ENCODE measurements at places on chromosomes 5 and 9.

GRCh38 chr5:172496671-172497371 is 42.5 kb upstream of the SH3PXD2B start:
- DNase-seq = no peak

- no peak for DNase-seq
Observed at GRCh38 chr5:56543441-56544388, 271.6 kb upstream of the MAP3K1 start.

GRCh38 chr5:6198531-6198930 is 179.8 kb downstream of the MED10 start:
- no peak for DNase-seq

- DNase-seq = peak; percentile 4
Observed at GRCh38 chr5:159094745-159095144, 5.0 kb downstream of the EBF1 start.

DNA sequence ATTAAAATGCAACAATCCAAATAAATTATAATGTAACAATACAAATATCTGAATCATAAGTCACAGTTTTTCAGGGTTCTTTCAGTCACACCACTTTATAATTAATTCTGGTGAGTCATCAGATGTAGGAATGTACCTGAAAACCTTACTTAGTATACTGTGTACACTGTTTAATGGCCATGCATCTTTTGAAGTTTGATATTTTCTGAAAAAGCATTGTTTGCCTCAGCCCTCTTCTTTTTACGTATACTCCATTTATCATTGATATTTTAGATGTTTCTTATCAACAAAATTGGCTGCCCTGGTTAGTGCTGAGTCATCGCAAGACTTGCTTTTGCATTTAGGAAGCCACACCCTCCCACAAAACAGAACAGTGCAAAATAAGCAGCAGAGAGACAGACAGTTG is 218.6 kb downstream of the PJA2 start:
- DNase-seq = no peak

DNA sequence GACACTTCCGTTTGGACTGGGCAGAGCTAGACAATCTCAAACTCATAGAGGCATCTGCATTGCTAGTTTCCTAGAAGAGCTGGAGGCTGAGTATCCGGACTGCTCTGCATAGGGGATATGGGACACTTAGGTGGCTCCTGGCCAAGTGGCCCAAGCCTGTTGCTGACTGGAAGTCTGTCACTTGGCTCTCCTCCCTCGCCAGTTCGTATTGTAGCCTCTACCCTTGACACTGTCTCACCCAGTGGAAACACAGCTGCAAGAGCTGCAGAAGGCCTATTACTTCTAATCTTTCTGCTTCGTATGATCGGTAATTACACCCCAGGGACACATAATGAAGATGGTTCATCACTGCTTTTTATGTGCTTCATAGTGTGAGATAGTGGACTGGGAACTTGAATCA is 34.7 kb downstream of the ITGA1 start:
- no peak for DNase-seq

DNA sequence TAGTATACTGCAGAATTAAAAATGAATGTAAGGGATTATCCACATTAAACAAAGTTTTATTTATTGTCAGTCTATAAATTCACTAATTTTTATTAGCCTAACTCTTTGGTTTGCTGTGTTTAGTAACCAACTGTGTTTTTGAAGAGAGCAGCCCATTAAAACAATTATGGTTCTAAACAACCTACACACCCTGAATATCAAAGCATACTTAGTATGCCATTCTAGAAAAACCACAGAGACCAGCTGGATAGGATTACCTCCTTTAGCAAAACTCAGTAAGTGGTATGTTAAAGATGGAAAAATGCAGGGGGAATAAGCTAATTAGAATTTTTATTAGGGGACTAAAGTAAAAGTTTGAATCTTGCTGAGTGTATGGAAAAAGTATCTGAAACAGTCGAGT is 1981.7 kb upstream of the NUDT12 start:
- DNase-seq = peak; percentile 4

- DNase-seq = no peak
Observed at GRCh38 chr5:3896098-3896497, 300.5 kb downstream of the IRX1 start.

- DNase-seq = no peak
Observed at GRCh38 chr5:75571547-75571946, 39.7 kb upstream of the ANKDD1B start.

DNA sequence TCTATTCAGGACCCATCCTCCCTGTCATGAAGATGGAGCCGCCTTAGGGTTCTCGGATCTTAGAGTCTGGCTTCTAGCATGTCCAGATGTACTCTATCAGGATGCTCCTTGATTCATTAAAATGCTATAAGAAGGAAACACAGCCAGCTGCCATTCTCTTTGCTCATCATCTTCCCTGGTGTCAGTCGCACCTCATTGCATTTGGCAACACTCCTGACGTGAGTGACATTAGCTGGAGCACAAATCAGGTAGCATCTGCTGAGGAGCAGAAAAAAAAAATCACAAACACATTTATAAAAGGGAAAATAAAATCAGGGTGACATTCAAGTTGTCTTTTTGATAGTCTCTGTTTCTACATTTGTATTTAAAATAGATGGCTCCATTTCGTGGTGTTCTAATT is 226.1 kb upstream of the NMUR2 start:
- DNase-seq = no peak

GRCh38 chr9:108889649-108890067 is 27.6 kb downstream of the ACTL7A start:
- no peak for DNase-seq

DNA sequence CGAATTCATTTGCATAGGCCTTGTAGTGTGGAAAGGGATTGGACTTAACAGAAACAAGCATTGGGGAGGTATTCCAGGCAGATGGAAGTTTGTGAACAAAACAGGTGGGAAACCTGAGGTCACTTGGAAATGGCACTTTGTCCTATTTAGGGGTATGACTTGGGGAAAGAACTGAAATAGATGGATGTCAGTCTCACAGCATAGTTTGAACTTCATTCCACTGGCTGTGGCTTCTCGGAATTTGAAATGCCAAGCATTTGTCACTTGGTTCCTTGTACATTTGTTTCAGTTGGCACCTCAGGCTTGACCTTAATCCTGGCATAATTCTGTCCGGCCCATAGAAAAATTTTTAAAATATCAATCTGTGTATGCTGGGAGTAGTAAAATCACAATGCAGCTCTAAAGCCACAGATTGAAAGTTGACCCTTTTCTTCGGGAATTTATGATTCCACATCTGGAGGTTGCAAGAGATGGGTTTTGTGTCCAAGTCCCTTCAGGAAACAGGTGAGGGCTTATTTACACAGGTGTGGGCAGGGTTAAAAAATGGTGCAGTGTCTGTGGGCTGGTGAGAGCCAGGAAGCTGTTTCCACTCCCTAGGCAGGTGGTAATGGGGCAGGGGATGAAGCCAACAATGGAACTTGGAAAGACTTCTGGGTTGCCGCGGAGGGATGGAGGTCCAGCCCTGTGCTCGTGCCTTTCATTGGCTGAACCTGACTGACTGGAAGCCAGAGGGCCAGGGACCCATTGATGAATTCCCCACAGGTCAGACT is 39.2 kb upstream of the PDE8B start:
- DNase-seq = peak; percentile 21

- DNase-seq = no peak
Observed at GRCh38 chr9:38094165-38094564, 25.1 kb upstream of the SHB start.

GRCh38 chr9:88605512-88606362 is 70.8 kb downstream of the NXNL2 start:
- DNase-seq = no peak

- no peak for DNase-seq
Observed at GRCh38 chr9:69715096-69715495, 42.9 kb upstream of the APBA1 start.

DNA sequence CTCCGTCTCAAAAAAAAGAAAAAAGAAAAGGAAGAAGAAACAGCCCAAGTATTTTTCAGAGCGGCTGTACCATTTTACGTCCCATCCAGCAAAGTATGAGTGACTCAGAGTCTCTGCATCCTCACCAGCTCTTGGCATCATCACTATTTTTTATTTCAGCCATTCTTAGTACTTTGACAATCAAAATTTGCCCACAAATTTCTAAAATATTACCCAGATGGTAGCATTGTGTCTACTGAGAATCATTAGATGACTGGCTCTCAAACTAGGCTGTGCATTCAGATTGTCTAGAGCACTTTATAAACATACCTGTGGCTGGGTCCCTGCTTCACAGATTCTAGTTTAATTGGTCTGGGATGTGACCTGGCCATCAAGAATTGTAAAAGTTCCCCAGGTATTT is 21.6 kb upstream of the MELK start:
- no peak for DNase-seq

- DNase-seq = no peak
Observed at GRCh38 chr5:64671678-64672077, 18.6 kb upstream of the SHISAL2B start.

GRCh38 chr5:37714756-37715155 is 125.1 kb downstream of the GDNF start:
- no peak for DNase-seq

- DNase-seq = no peak
Observed at GRCh38 chr9:18755263-18755662, 277.7 kb downstream of the SAXO1 start.

GRCh38 chr5:136809382-136809781 is 444.0 kb upstream of the TRPC7 start:
- no peak for DNase-seq

DNA sequence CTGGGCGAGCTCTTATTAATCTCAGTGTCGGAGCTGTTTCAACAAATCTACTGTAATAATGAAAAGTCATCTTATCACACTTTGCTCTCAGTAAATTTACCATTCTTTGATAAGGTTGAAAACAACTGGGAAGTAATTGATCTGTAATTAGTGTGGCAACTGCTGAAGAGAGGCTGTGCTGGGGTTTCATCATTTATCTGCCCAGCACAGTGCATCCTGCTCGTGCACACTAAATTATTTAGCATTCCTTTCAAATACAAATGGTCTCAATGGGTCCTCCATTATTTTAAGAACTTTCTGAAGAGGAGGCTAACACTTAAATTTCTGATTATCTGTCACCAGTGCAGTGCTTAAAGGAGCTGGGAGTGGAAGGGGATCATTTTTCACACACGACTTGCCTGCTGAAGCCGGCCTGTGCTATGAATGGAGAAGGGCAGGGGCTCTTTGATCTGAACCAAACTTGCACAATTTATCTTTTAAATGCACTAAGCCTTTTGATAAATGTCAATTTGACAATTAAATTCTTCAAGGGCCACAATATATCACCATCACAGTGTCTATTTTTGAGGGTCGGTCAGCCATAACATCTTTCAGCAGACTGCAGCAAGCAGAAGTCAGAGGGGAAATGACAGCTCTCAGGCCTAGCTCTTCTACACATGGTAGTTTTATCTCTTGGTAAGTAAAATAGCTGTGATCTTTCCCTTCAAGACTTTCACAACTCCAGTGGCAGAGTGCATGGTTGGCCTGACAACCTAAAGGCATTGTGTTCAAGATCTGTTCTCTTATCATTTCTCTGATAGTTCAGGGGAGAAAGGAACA is 106.4 kb upstream of the EFNA5 start:
- DNase-seq = no peak

DNA sequence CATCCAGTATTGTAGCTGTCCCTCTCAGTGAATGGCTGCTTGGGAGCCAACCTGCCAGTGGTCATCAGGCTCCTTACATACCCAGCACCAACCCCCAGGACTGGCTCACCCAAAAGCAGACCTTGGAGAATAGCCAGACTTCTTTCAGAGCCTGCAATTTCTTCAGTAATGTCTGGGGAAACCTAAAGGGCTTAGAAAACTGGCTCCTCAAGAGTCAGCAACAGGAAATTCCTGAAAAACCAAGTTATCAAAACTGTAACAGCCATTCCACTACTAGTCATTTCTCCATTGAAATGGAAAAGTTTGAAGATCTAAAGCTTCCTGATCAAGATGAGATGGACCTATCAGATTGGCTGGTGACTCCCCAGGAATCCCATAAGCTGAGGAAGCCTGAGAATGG is 12.3 kb upstream of the STING1 start:
- DNase-seq = no peak

GRCh38 chr5:173298213-173298926 is 29.8 kb downstream of the STC2 start:
- DNase-seq = no peak

DNA sequence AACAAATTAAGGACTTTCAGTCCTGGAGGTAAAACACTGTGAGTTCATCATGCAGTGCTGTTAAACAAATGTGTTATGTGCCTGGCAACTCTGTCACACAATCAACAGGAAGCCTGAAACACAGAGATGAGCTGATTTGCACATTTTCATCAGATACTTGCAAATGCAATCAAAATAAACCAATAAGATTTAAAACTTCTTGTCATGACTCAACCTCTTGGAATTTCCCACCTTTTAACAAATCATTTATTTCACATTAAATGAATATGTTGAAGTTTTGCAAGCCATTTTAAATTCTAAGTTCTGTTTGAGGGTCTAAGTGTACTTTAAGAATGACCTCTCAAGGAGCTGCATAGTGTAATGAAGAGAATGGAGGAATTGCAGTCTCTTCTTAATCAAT is 64.4 kb downstream of the ANXA1 start:
- DNase-seq = no peak

DNA sequence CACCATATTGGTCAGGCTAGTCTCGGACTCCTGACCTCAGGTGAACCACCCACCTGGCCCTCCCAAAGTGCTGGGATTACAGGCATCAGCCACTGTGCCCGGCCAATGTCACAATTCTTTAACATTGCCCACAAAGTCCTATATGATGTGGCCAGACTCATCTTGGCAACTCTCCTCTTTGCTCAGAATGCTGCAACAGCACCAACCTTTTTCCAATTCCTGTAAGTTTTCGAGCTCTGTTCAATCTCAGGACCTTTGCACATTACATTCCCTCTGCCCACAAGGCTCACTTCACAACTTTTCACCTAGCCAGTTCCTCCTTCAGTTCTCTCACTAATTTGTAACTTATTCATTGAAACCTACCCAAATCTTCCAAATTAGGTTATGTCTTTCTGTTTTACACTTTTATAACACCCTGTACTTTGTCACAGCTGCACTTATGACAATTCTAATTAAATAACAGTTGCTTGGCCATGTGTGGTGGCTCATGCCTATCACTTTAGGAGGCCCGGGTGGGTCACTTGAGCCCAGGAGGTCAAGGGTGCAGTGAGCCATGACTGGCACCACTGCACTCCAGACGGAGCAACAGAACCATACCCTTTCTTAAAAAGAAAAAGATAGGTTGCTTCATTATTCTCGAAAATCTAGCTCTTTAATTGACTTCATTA is 30.9 kb upstream of the GLDC start:
- DNase-seq = no peak

DNA sequence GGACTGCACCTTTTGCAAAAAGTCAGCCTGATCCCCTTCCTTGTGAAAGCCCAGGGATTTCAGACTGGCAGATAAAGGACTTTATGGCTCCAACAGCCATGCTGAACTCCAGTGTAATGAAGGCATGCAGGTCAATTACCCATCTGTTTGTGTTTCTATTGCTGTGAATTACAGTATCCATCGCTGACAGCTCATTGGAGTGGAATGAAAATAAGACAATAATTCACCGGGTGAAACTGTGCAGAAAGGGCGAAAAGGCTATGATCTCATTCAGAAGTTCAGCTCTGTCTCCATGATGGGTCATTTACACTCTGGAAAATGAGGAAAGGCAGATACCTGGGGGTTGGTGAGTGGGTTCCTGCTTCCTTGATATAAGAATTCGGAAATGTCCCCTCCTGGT is 148.0 kb downstream of the BRINP1 start:
- no peak for DNase-seq

- no peak for DNase-seq
Observed at GRCh38 chr9:111147041-111147440, 108.8 kb upstream of the LPAR1 start.

- DNase-seq = no peak
Observed at GRCh38 chr9:96158909-96159575, 142.9 kb downstream of the HSD17B3 start.
